GM23248 (cell line): ENCODE measurements at places on chromosomes 16 and 17. TPM values are rescaled to one million over a fixed set of nuclear protein-coding genes. Genes with fewer than 3 reads are reported as not detected.
A peak's percentile ranks its signal among the peaks of the same experiment; 100 is the strongest.

SLC5A10 gene
- total RNA-seq: not detected in 2 replicates

NAGS gene
- total RNA-seq: 1.8 and 2.8 TPM in 2 replicates

HID1 gene
- not detected in 2 replicates for total RNA-seq

- DNase-seq: no peak
These were observed 40.2 kb upstream of the BPTF start for GRCh38 chr17:67785122-67785477.

MPP2 gene
- total RNA-seq: 5.1 and 13.8 TPM in 2 replicates

DNA sequence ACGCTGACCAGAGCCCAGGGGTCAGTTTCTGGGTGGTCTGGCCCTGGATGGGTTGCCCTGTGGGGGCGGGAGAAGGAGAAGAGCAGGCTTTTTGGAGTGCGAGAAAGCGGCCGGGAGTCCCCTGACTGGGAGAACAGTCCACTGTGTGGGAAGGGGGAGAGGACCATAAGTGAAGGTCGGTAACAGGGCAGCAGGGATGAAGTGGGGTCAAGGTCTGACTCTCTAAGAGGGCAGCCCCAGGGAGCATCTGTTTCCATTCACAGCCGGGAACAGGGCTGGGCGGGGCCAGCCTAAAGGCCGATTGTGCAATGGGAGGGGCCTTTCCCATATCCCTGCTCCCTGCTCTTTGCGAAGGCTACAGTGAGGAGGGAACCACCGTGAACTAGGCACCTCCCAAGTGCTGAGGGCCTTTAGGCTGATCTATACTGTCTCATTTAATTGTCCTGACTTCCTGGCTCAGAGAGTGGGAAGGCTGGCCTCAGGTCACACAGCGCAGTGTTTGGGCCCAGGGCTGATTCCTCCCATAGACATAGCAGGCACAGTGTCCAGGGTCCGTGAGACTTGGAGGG lies 10.4 kb upstream of the WFDC1 start:
- peak; percentile 72 for DNase-seq

DNA sequence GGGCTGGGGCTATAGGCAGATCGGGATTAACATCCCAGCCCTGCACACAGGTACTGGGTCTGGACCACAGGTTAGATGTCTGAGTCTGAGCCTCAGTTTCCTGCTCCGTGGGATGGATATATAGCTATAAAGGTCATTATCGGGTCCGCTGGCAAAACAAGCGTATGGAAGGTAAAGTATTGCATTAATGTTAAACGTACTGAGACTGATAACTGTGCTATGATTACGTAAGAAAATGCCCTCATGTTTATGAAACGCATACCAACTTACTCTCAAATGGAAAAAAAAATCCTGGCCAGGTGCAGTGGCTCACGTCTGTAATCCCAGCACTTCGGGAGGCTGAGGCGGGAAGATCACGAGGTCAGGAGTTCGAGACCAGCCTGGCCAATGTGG lies 135.2 kb downstream of the CCDC182 start:
- DNase-seq: no peak

KRT36 gene
- total RNA-seq: not detected in 2 replicates

DNA sequence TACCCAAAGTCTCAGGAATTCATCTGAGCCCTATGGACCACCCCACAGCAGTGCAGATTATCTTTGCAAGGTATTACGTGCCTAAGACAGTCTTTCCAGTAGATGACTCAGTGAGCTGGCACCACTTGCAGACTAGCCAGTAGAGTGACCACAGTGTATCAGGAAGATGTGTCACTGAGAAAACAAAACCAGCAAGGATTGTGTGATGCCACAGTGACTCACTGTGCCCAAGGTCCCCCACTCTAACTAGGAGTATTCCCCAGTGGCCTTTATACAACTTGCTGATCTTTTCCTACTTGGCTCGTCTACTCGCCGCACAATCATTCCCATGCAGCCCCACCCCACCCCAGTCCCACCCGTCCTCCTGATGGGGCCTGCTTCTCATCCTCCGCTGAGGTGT lies 26.8 kb upstream of the PRKCA start:
- DNase-seq: peak; percentile 98

DNA sequence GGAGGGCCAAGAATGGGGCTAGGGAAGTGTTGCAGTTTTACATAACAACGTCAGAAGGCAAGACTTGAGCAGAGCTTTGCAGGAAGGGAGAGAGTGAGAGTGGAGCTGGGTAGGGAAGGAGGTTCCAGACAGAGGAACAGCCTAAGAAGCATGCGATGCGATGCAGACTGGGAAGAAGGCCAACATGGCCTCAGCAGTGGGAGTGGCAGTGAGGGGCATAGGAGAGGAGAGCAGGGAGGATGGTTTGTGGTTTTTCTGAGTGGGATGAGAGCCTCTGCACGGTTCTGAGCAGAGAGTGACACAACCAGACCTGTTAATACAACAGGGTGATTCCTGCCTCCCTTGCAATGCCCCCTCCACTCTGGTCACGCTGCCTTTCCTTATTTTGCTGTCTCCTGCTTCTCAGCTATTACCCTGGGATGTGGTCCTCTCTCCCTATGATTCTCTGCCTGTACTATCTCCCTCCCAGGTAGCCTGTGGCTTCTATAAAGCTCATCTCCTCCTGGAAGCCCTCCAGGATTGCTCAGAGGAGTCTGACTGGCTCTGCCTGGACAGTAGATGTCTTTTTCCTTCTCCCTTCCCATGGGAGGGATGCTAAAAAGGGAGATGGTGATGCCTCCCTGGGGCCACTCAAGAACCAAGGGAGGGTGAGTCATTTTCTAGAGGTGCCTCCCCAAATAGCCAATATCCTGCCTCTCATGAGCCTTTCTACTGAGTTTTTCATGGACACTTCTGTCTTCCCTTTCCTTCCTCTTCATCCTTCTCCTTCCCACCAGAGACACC lies 38.7 kb upstream of the NGFR start:
- peak; percentile 95 for DNase-seq

- DNase-seq: peak; percentile 55
These were observed 39.2 kb downstream of the FTO start for GRCh38 chr16:53743149-53743566.

GRCh38 chr17:80393241-80393890 lies 21.6 kb upstream of the ENDOV start:
- DNase-seq: no peak

DNA sequence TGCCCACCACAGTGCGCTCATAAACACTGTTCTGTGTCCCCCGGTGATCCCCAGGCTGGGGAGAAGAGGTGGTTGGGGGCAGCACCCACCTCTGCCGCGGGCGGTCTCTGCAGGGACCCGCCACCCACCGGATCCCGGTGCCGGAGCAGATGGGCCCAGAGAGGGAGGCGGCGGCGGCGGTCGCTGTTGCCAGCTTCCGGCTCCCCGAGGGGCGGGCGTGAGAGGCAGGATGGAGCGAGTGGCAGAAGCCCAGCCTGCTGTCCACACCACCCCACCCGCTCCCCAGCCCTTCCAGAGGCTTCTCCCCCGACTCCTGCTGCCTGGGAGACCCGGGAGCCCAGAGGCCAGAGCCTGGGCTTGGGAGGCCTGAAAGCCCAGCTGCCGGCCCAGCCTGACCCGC lies 142.6 kb upstream of the CIBAR2 start:
- no peak for DNase-seq

DNA sequence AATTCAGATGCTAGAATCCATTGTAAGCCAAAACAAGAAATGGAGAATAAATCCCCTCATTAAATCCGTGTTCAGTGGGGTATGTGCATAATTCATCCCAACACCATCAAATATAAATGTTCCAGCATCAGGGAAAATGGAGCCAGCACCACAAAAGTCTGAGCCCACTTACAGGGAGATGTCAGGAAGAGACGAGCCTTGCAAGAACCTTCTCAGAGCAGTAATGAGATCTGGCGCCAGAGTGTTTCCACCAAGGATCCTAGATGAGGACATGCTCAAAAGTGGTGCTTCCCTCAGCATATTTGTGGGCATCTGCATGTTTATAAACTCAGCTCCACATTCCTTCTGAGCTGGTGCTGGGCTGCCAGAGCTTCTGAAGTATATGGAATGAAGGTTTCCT lies 541.9 kb upstream of the C16orf82 start:
- DNase-seq: no peak

GRCh38 chr17:46853896-46854444 lies 2.6 kb downstream of the WNT9B start:
- DNase-seq: peak; percentile 69

FAM20A gene
- 7.5 and 9.3 TPM in 2 replicates for total RNA-seq

- DNase-seq: peak; percentile 20
These were observed 1.0 kb downstream of the SLC16A6 start for GRCh38 chr17:68289936-68290267.

GRCh38 chr16:27355610-27356009 lies 41.8 kb downstream of the IL4R start:
- peak; percentile 61 for DNase-seq

DNA sequence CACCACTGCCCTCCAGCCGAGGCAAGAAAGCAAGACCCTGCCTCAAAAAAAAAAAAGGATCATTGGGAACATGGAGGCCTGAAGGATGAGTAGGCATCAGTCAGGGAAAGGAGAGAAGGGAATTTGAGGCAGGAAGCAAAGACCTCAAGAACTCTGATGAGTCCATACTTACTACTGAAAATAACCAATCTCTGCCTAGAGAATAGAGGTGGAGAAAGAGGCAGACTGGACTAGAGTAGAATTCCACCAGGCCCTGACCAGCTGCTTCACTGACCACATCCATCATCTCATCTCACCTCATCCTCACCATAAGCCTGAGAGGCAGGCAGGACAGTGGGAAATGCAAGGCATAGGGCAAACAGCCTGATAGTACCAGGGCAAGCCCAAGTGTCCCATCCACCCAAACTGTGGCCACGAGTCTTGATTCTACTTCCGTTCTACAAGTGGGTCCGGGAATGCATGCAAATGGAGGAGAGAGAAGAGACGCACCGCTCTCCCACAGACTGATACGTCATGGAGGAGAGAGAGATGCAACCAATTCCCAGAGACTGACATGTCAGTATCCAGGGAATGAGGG lies 17.1 kb downstream of the ANKRD11 start:
- no peak for DNase-seq

ZDHHC1 gene
- total RNA-seq: 9.6 and 10.9 TPM in 2 replicates

DNA sequence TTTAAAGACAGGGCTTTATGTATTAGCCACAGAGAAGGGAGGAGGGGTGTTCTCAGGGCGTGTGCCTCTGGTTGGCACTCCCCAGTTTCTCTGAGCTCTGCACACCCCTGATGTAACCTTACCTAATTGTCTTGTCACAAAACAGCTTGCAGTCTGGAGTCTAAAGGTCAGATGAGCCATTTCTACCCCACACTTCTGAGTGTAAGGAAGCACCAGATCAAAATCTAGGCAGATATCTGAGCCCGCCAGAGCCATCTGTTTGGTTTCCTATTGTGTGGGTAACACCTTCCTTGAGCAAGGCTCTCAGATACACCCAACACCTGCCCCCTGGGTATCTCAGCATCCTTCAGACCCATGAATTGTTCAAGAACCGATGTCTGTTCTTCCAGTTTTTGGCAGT lies 15.5 kb downstream of the CDH1 start:
- no peak for DNase-seq
